ENCODE measurements at places on chromosomes 16 and 17.
A peak's percentile ranks its signal among the peaks of the same experiment; 100 is the strongest.

GRCh38 chr17:48571826-48572417 is 6.2 kb downstream of the HOXB4 start:
- DNase-seq = no peak

DNA sequence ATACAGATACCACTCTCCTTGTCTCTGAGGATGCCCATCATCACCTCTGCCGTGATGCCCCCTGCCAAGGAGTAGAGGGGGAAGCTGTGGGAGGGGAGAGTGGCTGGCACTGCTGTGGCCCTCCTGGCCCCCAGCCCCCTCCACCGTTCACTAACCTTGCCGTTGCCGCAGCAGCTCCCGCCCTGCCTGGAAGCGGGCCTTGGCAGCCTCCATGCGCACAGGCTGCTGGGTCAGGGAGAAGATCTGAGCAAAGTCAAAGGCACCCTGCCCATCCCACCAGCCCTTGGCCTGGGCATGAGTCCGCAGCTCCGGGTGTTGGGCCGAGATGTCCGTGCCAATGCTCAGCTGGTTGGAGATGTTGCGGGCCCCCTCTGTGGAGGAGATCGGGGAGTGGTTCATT is 2.4 kb downstream of the SCRN2 start:
- DNase-seq = no peak

- peak; percentile 15 for DNase-seq
Observed at GRCh38 chr16:12026741-12027490, 50.4 kb downstream of the SNX29 start.

GRCh38 chr16:11870399-11870798 is 19.1 kb upstream of the RSL1D1 start:
- no peak for DNase-seq

DNA sequence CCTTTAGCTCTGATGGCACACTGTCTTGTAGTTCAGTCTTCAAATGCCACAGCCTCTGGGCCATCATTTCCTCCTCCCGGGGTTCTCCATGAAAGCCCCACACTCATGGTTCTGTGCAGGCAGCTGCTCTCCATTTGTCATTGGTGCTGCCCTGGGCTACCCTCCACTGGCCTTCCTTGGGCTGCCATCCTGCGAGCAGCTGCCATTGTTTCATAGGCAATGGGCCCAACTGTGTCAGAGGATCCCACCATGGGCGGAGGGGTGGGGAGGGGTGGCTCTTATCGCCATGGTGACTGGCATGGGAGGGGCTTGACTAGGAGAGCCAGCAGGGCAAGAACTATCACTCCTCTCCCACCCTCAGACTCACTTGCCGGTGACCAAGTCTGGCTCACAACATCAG is 38.6 kb upstream of the BRD7 start:
- DNase-seq = no peak

GRCh38 chr16:11979013-11979672 is 2.6 kb downstream of the SNX29 start:
- no peak for DNase-seq

- DNase-seq = no peak
Observed at GRCh38 chr17:4345581-4346252, 20.8 kb downstream of the UBE2G1 start.

DNA sequence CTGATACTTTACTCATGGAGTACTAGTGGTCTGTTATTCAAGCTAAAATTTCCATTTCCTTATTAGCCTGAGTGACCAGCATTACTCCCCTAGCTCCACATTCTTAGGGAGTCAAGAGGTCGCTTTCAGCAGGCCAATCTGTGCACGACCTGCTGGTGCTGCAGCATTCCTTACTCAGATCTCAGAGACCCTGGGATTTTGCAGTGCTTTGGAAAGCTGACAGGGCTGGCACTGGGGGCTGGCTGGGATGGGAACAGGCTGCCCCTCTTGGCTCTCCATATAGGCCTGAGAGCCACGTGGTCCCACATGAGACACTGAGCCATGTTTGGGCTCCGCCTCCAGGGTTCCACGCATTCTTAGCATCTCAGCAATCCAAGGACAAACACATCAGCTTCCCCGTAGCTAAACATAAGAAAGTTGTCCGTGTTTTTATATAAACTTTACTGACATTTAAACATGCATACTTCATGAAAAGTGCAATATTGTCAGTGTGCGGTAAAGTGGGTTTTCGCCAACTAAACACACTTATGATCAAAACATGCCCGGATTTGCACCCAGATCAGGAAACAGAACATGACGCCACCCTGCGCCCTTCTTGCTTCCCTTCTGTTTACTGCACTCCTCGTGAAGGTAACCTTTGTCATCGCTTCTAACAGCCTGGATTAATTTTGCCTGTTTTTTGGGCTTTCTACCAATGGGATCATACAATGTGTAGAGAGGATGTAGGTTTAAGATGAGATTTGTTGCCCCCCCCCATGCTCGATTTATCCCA is 254.5 kb upstream of the CACNG5 start:
- peak; percentile 55 for DNase-seq

DNA sequence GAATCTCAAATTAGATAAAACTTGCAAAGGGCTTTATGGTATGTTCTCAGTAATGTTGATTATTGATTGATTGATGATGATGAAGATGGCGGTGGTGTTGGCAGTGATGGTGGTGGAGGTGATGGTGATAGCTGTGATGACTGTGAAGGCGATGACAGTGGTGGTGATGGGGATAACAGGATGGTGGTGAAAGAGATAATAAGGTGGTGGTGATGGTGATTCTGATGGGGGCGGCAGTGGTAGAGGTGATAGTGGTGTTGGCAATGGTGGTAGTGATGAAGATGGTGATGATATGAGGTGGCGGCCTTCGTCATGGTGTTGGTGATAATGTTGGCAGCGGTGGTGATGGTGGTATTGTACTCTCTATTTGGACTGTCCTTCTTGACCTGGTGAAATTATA is 238.3 kb downstream of the XYLT1 start:
- DNase-seq = no peak

GRCh38 chr16:9846362-9847099 is 335.7 kb downstream of the GRIN2A start:
- DNase-seq = no peak

GRCh38 chr17:50102164-50102991 is 7.2 kb downstream of the PDK2 start:
- peak; percentile 63 for DNase-seq

DNA sequence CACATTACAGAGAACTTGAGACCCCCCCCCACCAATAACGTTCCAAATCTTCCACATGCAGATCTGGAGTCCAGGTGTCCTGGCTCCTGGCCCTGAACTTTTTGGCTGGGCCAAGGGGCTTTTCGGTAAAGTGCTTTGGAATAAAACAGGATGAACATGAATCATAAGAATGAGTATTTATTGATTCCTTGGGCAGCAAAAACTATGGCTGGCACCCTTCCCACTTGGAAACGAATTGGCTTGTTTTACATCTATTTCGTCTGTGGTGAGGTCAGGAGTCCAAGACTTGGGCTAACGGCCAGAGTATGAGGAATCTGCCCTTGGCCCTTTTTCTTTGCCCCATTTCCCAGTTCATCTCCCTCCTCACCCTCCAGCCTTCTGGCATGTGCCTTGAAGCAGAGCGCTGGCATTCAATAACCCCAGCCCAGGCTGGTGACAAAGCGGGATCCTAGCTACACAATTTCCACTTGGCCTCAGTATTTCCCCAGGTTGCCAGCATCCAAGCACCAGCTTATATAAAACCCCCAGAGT is 4.1 kb upstream of the UBTF start:
- peak; percentile 91 for DNase-seq

- DNase-seq = no peak
Observed at GRCh38 chr17:81163703-81164370, 1.5 kb upstream of the PVALEF start.

DNA sequence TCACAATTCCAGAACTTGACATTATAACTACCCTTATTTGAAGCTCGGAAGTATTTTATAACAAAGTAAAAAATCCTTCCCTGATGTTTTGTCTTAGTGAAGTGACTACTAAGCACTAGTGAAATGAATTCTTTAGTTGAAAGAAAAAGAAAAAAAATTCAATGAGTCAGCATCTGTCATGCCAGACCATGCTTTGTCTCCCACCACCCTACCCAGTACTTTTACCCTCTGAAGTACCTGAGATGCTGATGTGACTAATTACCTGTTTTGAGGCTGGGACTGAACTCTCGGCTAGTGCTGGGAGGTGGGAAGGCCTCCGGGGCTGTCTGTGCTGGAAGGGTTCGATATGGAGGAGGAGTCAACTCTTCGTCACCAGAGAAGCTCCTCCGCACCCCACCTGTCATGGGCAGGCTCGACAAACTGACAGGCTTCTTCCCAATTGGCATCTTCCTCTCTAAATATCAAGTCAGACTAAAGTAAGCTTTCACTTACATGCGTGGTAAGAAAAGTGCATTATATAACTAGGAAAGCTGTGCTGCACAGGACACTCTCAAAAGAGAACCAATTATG is 19.6 kb downstream of the NME2 start:
- DNase-seq = no peak

DNA sequence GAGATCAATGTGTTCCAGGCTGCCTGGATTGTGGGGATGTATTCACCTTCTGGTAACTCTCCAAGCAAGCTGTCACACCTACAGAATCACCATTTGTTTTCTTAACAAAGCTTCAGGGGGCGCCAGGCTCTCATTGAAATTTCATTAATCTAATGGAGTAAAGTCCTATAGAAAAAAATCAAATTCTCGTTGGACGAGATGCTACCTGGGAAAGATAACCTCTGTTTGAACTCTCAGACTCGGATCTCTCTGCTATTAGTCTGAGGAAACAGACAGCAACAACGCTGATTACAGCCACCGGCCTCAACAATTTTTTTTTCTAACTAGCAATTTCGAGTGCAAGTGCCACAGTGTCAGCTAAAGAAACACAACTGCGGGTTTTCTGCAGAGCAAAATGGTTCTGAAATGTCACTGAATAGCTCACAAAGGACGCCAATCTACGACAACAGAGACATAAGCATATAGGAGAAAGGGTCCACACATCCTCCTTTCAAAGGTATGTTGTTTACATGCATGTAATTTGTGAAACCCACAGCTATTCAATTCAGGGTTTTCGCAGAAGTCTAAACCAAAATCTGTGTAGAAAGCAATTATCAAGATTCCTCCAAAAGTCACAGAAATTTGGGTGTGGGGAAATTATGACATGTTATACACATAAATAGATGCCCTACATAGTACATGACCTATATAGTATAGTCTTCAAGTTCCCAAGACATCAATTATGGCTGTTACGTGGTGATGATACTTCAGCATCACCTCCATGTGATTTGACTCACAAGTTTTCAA is 135.8 kb downstream of the SKAP1 start:
- no peak for DNase-seq

DNA sequence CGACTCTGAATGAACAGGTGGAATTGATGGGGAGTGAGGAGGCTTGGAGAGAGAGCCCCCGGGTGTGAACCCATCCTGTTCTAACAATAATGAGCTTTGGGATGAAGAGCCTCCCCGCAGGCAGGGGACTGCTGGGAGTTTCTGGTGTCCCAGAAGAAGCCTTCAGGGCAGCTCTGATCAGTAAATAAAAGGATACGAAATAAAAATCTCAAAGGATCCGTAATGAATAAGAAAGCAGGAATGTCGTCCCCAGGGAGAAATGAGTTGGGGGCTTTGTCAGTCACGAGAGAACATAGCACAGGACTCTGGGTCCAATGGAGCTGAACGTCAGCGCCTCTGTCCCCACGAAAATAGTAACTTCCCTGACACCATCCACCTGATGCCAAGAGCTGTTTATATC is 113.4 kb downstream of the PITPNC1 start:
- DNase-seq = no peak

DNA sequence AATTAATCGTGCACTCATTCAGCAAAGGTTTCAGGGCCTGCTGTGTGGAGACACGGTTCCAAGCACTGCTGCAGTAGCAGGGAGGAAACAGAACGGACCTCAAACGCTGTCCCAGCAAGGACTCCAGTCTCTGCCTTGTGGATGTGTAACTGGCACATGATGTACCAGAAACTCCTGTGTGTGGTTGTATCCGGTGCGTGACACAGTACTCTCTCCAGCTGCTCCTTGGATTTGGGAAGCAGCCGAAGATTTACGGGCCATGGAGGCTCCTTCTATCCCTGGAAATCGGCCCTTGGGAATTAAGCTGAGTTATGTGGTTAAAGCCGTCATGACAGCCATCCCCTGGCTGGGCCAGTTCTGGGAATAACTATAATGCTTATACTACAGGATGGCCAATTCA is 8.5 kb upstream of the ANKRD11 start:
- DNase-seq = no peak

GRCh38 chr16:75584108-75584507 is 17.9 kb downstream of the GABARAPL2 start:
- DNase-seq = no peak

- DNase-seq = no peak
Observed at GRCh38 chr16:79656553-79657115, 56.1 kb upstream of the MAF start.

GRCh38 chr16:12314653-12315185 is 338.2 kb downstream of the SNX29 start:
- DNase-seq = no peak

DNA sequence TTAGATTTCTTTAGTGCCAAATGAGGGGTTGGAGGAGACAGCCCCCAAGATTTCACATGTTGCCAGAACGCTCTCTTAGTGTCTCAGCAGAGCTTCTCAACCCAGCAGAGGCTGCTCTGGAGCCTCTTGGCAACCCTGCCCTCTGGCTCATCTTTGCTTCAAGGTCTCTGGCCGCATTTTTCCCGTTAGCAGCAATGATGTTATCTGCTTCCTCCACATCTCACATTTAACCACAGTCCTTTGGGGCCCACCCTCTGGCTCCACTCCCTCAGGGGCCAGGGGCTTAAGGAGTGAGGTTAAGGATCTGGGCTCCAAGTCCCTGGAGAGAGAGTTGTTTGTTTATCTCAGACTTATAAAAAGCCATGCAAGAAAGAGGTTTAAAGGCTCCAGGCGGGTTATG is 3.3 kb upstream of the XYLT1 start:
- DNase-seq = no peak

DNA sequence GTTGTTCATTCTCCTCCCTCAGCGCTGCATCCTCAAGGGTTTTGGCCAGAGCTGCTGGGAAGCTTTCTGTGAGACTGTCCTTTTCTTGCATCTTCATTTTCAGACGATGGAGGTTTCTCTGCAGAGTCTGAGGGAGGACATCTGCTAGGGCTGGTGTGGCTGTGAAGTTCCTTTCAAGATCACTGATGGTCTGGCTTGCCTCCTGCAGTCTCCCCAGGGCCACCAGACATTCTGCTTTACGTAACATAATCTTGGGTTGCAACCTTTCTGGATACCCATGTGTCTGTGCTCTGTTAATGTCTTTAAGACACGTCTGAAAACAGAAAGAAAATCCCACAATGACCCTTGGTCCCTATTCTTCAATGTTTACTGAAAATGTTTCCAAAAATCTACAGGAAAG is 29.0 kb downstream of the SMYD4 start:
- DNase-seq = no peak

- peak; percentile 47 for DNase-seq
Observed at GRCh38 chr17:46832945-46833839, 14.7 kb upstream of the WNT3 start.

All from ACHN (cell line).